ENCODE measurements at places on chromosomes 4 and X.
A peak's percentile ranks its signal among the peaks of the same experiment; 100 is the strongest.

DNA sequence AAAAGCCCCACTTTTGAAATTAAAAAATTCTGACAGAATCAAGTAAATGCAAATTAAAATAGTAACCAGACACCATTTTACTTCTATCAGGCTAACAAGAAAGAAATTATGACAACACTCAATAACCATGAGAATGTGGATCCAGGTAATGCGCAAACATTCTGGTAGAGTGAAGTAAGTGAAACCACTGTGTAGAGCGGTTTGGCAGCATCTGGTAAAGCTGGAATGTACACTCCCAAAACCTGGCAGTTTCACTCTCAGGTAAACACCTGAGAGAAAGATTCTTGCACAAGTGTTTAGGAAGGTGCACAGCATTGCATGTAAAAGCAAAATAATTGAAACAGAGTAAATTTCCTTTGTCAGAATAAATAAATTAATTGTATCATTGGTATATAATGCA, 81.8 kb downstream of the TRIML1 start:
- no peak for DNase-seq

DNA sequence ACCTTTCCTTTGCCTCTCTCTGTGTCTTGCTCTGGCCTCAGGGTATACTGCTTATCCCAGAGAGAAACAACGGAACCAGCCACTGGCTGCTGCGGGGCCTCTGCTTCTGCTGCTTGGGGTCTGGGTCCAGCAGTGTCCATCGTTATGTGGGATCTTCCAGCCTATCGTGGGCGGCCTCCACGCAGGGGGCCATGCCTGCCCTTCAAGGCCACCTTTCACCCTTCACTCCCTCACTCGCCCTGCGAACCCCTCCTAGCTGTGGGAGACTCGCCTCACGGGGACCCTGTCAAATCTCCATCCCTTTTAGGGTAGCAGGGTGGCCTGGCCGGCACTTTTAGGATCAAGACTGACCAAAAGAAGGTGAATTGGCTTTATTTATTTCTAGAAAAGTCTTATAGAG, 19.3 kb upstream of the ABLIM2 start:
- DNase-seq: no peak

GRCh38 chrX:136629084-136629750, 18.7 kb upstream of the CD40LG start:
- no peak for DNase-seq

DNA sequence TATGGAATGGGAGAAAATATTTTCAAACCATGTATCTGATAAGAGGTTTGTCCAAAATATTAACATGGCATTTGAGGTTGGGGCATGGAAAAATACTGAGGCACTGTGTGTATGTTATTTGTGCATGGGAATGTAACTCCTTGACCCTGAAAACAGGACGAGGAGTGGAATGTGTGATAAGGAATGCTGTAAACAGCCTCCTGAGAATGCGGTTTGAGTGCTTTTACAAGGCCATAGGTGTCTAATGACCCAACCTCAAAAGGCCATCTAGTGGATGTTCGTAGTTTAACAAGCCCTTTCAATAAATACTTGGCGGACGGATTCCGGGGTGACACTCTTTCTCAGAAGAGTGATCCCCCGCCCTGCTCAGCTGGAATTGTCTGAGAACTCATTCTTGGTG, 162.9 kb upstream of the USP9X start:
- peak; percentile 77 for DNase-seq

DNA sequence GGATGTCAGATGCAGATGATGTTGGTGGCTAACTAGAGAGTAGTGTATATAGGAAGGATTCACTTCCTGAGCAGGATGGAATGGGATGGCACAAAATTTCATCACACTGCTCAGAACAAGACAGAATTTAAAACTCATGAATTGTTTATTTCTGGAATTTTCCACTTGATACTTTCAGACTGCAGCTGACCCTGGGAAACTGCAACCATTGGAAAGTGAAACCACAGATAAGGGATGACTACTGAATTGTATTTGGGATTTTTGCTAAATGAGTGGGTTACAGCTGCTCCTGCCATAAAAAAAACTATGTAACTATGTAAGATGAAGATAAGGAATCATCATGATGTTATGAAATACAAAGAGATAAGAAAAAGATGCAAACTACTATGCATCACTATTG, 51.4 kb downstream of the NPY5R start:
- no peak for DNase-seq

DNA sequence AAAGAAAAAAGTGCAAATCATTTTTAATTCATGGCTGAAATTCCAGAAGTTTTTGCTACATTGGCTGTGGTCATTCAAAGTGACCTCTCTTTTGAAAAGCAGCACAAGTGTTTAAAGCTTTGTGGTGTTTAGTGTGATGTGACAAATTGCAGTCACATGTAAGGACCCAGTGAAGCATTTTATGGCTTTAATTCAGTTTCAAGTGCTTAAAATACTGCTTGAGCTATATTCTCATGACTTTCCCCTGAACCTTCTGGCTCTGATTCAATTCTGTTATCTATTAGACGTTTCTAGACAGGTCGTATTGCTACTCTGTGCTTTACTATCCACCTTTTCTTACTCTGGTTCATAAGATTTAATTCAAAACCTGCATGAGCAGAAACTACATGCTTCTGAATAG, 105.8 kb downstream of the FAT4 start:
- no peak for DNase-seq

GRCh38 chr4:163042306-163042705, 124.4 kb downstream of the NAF1 start:
- DNase-seq: no peak

- no peak for DNase-seq
Observed at GRCh38 chr4:16890651-16891050, 7.8 kb downstream of the LDB2 start.

GRCh38 chr4:169791062-169791461, 33.3 kb upstream of the HPF1 start:
- no peak for DNase-seq

DNA sequence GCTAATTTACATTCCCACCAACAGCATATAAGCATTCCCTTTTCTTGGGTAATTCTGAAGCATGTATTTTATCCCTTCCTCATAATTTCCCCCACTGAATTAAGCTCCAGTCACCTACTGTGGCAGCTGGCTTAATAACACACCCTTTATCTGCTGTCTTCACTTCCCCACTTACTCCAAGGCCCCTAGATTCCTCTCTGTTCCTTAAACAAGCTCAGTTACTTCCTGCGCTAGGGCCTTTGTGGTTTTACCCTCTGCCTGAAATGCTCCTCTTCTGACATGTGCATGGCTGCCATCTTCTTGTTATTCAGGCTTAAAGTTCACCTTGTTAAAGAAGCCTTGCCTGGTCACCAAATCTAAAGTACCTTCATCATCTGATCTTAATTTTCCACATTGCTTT, 47.2 kb upstream of the RPS6KA3 start:
- DNase-seq: no peak
